ENCODE measurements at places on chromosomes 1 and 21.

- peak; percentile 27 for DNase-seq
Measured at GRCh38 chr21:46122758-46123683, 25.1 kb downstream of the COL6A2 start.

- DNase-seq, result peak; percentile 81
Measured at GRCh38 chr1:30847358-30847972, 61.1 kb downstream of the SDC3 start.

GRCh38 chr1:213720032-213720431 lies 267.7 kb upstream of the PROX1 start:
- no peak for DNase-seq

GRCh38 chr1:201310251-201310985 lies 27.1 kb downstream of the PKP1 start:
- no peak for DNase-seq

DNA sequence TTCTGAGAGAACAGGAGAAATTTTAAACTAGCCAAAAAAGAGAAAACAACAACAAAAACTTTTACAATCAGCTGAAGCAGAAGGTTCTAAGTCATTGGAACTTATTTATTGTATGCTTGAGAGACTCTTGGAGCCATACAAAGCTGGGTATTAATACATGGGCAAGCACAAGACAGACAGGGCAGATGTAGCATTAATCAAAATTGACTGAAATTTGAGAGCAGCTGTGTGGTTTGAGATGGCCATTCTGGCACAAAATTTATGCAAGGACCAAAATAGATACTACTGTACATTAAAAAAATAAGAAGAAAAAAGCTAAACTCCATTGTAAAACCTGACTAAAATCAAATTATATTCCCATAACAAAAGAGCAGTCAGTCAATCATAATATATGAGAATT lies 892.5 kb downstream of the PLA2G4A start:
- no peak for DNase-seq
